ENCODE measurements at places on chromosomes 3 and 15.

DNA sequence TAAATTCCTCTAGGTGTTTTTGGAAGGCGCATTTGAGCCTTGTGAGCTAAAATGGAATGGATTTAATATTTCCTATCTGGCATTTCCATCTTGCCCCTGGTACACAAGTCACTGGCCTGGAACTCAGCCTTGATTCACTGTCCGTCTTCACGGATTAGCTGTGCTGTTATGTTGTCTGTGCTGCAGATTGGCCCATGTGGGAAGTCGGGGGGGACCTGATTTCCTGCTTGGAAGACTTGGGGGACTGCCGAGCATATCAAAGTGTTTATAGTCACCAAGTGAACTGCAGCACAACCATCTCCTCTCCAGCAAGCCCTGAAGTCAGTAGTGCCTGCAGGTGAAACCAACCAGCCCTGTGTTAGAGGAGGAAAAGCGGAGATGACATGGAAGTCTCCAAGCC, 12.2 kb downstream of the GHRL start:
- no peak for DNase-seq

DNA sequence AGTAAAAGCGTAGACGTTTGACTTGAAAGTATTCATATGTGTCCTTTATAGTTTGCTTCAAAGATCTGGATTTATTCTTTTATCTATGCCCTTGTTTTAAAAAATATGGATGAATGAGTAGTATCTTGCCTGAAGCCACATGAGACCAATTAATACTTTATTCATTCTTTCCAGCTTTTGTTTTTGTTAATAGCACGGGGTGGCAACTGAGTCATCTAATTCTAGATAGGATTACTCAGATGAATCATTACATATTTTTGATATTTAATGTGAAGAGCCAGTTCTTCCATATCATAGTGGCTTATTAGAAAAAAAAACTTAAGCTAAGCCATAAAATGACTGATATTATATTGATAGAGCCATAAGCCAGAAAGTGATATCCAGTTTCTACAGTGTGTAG, 121.9 kb downstream of the BBX start:
- no peak for DNase-seq

DNA sequence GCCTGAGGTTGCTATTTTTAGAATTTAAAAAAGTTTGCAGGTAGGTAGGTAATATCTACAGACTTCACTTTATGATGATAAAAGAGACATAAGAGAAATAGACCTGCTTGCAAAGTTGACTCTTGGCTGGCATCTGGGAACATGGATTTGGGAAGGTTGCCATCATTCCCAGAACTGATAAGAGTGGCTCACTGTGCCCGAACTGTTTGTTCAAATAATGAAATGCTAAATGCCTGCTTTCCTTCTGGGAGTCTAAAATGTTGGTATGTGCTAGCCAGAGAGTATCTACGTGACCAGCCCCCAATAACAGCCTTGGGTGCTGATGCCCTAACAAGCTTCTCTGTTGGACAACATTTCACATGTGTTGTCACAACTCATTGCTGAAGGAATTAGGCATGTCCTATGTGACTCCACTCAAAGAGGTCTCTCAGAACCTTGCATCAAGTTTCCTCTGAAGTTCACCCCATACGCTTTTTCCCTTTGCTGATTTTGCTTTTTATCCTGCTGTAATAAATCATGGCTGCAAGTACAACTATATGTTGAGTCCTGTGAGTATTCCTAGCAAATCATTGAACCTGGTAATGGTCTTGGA, 95.5 kb downstream of the FHIT start:
- no peak for DNase-seq

DNA sequence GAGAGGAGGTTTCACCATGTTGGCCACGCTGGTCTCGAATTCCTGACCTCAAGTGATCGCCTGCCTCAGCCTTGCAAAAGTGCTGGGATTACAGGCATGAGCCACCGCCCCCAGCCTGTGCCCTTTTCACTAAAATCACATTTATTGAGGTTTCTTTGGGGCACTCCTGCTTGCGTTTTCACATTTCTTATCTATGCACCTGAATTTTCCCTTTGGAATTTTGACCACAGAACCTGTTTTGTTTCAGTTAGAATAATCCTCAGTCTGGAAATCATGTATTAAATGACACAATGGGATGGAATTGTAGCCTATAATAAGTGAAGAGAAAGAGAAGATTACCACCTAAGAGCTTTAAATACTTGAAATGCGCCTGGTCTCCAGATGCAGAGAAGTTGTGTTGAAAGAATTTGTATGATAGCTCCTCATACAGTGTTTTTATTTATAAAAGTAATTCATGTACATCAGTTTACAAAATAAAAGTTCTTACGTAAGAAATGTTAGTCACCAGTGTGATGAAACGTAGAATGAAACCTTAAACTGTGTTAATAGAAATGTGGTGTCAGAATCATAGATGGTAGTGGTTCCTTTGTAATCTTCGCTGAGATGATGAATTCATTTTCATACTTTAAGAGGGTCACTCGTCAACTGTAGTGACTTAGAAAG, 107.0 kb downstream of the TCF12 start:
- no peak for DNase-seq

Measured in head of caudate nucleus (tissue), 42 donors.